Mucosa of descending colon (tissue), 3 donors: ENCODE measurements at places on chromosomes 2 and 18.

DNA sequence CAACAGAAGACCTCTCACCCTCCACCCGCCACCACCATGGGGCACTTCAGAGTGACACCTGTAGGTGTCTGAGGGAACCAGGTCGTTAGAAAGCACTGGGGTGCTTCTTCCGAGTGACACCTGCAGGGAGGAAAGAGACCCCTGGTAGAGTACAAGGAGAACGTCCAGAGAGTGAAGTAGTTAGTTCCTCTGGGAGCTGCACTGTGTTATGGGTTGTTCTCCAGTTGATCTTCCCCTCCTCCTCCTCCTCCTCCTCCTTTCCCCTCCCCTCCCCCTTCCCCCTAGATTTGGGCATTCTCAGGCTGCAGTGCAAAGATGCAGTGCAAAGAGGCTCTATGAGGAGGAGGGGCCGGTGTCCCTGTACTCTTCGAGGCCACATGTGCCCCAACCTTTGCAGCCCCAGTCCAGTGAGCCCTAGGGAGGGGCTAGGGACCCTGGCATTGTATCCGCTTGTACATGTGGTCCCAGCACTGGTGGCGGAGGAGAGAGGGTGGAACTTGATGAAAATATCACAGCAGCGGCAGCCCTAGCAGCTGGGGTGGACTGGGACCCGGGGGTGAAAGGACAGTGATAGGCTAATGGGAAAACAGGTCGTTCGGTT lies 850 bp downstream of the DNAJB2 start:
- no peak for DNase-seq

DNA sequence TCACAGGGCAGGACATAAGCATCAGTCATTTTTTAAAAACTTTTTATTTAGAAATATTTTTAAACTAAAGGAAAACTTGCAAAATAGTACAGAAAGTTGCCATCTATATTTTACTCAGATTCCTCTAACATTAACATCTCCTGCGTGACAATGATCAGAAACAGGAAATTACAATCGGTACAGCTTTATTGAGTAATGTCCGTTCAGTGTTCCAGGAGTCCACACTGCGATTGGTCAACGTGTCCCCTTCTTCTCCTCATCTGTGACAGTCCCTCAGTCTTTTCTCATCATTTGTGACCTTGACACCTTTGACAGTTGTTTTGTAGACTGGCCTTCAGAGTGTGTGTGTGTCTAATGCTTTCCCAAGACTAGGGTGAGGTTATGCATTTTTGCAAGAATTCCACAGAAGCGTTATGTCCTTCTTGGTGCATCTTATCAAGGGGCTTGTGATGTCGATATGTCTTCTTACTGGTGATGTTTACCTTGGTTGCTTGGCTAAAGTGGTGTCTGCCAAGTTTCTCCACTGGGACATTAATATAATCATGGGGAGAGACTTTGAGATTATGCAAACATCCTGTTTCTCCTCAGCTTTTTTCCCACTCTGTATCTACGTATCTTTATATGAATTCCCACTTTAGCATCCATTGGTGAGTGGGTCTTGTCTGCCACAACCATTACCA lies 21.4 kb upstream of the TMEM177 start:
- DNase-seq = no peak

DNA sequence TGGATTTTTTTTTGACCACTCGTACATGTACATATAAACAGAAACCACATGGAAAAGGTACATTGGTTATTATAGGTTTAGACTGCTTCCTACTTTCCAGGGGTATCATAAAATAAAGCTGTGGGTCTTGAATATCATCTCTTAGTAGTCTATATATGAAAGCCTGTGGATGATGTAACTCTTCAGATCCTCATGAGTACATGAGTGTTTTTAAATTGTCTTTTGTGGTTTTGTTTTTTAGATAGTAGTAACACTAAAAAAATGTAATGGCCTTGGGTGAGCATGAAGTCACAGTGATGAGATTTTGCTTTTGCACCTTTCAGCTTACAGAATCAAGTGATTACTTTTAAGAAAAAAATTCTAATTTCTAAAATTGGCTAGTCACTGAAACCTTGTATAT lies 80.2 kb downstream of the RAB3GAP1 start:
- no peak for DNase-seq

DNA sequence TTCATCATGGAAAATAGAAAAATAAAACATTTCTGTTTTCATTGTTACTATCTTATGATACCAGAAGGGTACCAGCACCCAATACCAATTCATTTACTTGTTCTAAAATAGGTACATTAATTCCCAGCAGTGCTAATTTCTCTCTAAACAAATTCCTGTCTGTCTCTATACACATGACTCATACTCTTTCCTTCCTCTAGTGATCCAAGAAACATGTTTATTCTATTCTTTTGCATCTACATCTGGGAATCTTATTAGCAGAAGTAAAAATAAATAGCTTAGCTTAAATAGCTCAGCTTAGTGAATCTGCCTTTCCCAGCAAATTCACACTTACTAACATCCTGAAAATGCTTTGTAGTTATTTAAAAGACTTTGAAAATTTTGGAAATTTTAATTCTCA lies 84.5 kb upstream of the MAPRE2 start:
- no peak for DNase-seq

GRCh38 chr2:42789751-42790150 lies 2.6 kb downstream of the HAAO start:
- no peak for DNase-seq

DNA sequence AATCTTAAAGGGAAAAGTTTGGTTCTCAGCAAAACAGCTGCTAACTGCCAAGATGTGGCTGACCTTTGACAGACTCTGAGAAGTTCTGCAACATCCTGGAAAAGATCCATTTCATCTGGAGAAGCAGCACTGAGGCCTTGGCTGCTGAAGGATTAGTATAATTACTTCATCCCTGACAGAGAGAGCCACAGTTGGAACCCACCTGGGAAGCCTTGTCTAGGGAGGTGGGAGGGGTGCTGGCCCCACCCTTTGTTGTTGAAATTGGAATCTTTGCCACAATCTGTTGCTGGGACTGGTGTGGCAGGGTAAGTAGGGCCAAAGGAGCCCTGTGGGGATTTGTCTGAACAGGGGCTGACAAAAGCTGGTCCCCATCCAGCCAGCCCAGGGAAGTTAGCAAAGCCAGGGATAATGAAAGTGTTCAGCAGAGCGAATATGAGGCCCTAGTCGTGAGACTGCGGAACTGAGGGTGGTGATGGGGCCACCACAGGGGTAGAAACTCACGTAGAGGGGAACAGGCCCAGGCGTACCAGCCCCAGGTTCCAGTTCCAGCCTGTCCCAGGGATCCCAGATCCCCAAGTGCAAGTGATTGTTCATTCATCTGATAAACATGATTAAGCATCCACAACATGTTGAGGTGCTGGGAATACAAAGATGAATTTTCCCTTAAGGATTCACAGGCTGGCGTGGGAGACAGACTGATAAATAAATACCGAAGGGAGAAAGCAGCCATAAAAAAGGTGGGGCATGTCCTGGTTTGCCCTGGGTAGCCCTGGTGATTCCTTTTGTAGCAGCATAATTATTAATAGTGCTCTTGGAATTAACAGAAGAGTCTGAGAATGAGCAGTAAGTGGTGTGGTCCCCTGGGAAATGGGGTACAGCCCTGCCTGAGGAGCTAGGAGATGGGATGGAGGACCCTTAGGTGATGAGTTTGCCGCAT lies 60.0 kb downstream of the MYO1B start:
- peak; percentile 42 for DNase-seq

DNA sequence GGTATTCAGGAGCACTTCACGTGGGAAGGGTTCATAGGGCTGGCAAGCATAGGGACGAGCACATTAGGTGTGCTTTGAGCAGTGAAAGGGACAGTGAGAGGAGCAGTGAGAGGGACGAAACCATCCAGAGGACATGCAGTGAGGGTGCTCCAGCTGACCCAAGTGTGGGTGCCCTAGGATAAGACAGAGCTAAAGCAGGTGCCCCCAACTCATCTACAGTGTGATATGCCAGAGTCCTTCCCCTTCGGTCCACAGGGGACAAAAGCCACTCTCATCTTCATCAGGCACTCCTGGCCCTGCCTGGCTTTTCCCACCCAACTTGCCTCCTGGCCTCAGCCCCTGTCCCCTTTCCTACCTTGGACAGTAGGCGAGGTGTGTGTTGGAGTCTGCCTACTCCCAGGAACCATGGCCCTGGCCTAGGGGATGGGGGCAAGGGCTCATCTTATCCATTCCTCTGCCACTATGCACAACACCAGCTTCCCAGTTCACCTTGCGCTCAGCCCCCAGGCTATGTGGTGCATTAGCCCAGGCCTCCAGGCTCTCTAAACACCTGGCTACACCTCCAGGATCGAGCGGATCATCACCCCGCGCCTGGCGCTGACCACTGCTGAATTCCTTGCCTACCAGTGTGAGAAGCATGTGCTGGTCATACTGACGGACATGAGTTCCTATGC lies 16.1 kb upstream of the ANKRD53 start:
- no peak for DNase-seq

- no peak for DNase-seq
Measured at GRCh38 chr2:177868806-177869205, 203.8 kb downstream of the PDE11A start.

DNA sequence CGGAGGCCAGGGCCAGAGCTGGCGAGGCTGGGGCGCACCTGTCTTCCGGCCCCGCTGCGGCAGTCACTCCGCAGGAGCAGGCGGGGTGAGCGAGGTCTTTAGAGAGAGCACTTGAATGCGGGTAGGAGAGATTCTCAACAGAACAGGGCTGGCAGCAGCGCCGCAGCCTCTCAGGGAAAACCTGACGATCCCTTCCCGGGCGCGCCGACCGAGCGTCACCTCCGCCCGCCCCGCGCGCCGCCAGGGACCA lies 526 bp downstream of the PRKRA start:
- peak; percentile 89 for DNase-seq

- no peak for DNase-seq
Measured at GRCh38 chr2:23656597-23656973, 270.3 kb downstream of the ATAD2B start.

GRCh38 chr18:54780285-54780861 lies 47.9 kb upstream of the RAB27B start:
- DNase-seq = no peak

GRCh38 chr2:60530660-60531281 lies 22.7 kb downstream of the BCL11A start:
- peak; percentile 97 for DNase-seq

DNA sequence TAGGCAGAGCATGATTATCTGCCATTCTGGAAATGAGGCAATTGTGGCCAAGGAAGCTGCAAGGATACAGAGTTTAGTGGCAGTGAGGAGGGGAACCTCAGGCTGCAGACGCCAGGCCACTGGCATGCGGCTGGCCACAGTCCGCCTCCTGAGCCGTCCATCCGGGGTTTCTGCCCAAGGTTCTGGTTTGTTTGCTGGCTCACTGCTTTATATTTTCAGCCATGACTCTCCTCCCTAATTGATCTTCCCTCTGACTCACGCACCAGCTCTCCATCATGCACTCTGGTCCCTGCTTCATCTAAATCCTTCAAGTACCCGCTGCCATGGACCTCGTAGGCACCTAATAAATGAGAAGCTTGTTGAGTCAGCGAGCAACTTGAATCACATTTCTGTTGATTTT lies 107.8 kb upstream of the REV1 start:
- DNase-seq = no peak

GRCh38 chr2:182404975-182405561 lies 21.8 kb downstream of the PDE1A start:
- DNase-seq = no peak

DNA sequence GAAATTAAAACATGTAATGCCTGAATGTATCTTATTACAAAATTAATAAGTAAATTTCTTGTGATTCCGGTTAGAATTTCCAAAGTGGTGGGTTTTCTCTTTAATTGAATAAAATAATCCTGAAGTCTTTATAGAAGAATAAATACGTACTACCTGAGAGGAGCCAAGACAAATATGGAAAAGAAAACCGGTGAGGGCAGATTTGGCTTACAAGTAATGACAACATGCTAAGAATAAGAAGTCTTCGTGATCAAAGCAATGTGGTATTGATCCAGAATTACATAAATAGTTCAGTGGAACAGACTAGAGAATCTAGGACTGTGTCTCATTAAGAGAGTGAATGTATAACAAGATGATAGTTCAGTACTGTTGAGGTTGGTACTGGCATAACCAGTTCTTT lies 167.5 kb downstream of the NEDD4L start:
- DNase-seq = no peak

DNA sequence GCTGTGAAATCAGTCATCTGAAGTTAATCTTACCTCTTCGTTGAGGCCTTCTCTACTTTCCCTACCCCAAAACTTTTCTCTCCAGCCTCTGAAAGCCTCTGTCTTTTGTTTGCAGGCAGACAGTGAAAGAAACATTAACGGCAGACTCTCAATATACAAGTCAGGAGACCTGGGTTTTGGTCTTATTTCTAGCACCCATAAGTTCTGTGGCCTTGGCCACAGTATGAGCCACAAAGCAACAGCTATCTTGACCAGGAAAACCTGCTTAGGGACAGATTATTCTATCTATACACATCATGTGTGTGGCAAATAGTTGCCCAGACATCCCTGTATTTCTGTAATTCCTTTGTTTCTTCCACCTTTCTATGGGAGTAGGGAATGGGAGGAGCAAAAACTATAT lies 318.3 kb downstream of the AGPS start:
- no peak for DNase-seq

DNA sequence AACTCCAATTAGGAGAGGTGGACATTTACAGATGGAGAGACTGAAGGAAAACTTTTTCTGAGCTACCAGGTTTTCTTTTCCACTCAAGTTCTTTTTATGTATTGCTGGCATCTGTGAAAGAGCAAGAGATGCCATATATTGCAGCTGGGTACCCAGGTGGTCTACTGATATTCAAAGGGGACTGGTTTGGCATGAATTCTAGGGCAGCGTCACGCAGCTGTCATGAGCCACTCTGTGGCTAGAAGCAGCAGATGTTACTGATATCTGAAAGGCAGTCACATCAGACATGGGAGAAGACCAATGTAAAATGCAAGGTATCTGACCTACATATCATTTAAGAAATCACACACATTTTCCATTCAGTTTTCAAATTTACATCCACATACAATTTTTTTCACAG lies 408.8 kb downstream of the GALNT13 start:
- no peak for DNase-seq

DNA sequence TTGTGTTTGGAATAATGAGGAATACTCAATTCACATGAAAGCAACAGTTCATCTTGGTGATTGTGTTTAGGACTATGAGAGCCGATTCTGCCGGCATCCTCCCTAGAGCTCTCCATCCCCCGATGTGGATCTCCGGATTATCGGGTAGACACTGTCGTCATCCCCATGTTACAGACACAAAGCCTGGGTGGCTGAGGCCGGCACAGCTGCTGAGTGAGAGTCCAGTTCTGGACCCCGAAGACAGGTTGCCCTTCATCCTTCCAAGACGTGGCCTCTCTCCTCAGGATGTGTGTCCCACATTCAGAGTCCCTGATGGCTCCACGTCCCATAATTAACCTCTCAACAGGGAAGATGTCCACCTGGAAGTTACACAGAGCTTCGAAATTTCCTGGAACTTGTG lies 129.3 kb downstream of the HDAC4 start:
- DNase-seq = no peak

- DNase-seq = no peak
Measured at GRCh38 chr18:49690312-49690711, 123.0 kb downstream of the ACAA2 start.
